ENCODE measurements at places on chromosomes 7 and 10. TPM values are rescaled to one million over a fixed set of nuclear protein-coding genes. Genes with fewer than 3 reads are reported as not detected.

- DNase-seq: no peak
- no peaks in the 10 kb centered on the region for H3K27me3 ChIP-seq
- H3K4me3 ChIP-seq: no peak overlapping the region
- no peak overlapping the region for H3K27ac ChIP-seq
- H3K4me1 ChIP-seq: no peaks in the 10 kb centered on the region
- no peaks in the 10 kb centered on the region for H3K36me3 ChIP-seq
Measured at GRCh38 chr10:75617485-75618155, 186.2 kb downstream of the LRMDA start.

- no peak for DNase-seq
- H3K27ac ChIP-seq: no peak overlapping the region
- no peaks in the 10 kb centered on the region for H3K4me1 ChIP-seq
- H3K4me3 ChIP-seq: no peak overlapping the region
- H3K27me3 ChIP-seq: no peaks in the 10 kb centered on the region
- no peaks in the 10 kb centered on the region for H3K36me3 ChIP-seq
Measured at GRCh38 chr10:24531439-24531838, 192.2 kb downstream of the ARHGAP21 start.

GRCh38 chr10:88689366-88689765 lies 16.7 kb upstream of the LIPK start:
- H3K4me1 ChIP-seq: no peaks in the 10 kb centered on the region
- H3K36me3 ChIP-seq: no peaks in the 10 kb centered on the region
- no peak for DNase-seq

- H3K27ac ChIP-seq: no peak overlapping the region
- no peaks in the 10 kb centered on the region for H3K36me3 ChIP-seq
- H3K27me3 ChIP-seq: no peaks in the 10 kb centered on the region
Measured at GRCh38 chr10:102752934-102753664, 9.4 kb downstream of the WBP1L start.

- no peak overlapping the region for H3K27ac ChIP-seq
- H3K4me3 ChIP-seq: no peak overlapping the region
- H3K27me3 ChIP-seq: no peaks in the 10 kb centered on the region
- no peaks in the 10 kb centered on the region for H3K36me3 ChIP-seq
- no peak for DNase-seq
Measured at GRCh38 chr7:8259586-8260222, 2.3 kb downstream of the ICA1 start.

The GBX1 gene
- not detected for total RNA-seq

The LIPN gene
- not detected for total RNA-seq

The CLDN3 gene
- total RNA-seq: not detected

Data from Karpas-422 (cell line).